ENCODE measurements at places on chromosomes 3 and 15.

GRCh38 chr3:57383406-57383805 lies 90.9 kb upstream of the ASB14 start:
- DNase-seq, result no peak

- no peak for DNase-seq
Observed at GRCh38 chr3:27752926-27753325, 30.8 kb upstream of the EOMES start.

- DNase-seq, result no peak
Observed at GRCh38 chr3:106692624-106693023, 684.6 kb upstream of the CCDC54 start.

- no peak for DNase-seq
Observed at GRCh38 chr3:55585856-55586255, 98.8 kb upstream of the WNT5A start.

GRCh38 chr15:84003791-84004503 lies 231.6 kb upstream of the GOLGA6L4 start:
- DNase-seq, result no peak

GRCh38 chr3:7929319-7929889 lies 572.2 kb upstream of the LMCD1 start:
- no peak for DNase-seq

GRCh38 chr3:126937533-126937932 lies 45.4 kb upstream of the PLXNA1 start:
- DNase-seq, result no peak

- no peak for DNase-seq
Observed at GRCh38 chr15:60804986-60805949, 326.3 kb upstream of the ICE2 start.
